Stimulated activated CD8-positive, alpha-beta memory T cell treated with anti-CD3 and anti-CD28 coated beads, Interleukin-12 subunit alpha, Interleukin-12 subunit beta, amount 100 ng/mL, for 4 hours (primary cell): ENCODE measurements at places on chromosomes 11 and 22.

DNA sequence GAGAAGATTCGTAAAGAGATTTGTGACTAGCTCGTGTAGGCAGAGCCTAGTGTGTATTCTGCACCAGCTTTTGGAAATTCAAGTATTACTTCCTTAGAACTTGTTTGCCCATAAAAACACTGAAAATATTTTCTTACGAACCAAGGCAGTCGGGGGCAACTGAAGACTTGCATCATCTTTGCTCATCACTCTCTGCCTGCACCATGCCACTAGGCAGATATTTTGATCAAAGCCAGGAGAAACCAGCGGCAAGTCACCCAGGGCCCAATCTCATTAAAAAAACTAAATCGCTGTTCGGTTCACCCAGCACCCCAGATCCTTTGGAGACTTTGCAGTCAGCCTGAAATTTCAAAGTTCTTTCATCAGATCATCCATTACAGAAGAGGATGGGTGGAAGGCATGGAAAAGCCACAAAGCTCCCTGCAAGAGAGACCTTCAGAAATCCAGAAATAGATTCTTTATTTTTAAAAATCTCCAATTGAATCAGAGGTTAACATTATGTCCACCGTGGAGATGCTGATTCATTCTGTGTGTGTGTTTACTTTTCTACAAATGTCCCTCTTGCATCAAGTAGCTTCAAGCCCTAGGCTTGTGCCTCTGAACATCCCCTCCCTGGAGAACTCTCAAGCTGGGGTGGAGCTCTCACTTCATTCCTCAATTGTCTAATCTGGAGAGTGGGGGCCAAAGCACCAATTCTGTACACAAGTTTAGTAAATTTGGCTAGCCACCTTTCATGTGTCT is 78.4 kb downstream of the ETS1 start:
- DNase-seq, result no peak

DNA sequence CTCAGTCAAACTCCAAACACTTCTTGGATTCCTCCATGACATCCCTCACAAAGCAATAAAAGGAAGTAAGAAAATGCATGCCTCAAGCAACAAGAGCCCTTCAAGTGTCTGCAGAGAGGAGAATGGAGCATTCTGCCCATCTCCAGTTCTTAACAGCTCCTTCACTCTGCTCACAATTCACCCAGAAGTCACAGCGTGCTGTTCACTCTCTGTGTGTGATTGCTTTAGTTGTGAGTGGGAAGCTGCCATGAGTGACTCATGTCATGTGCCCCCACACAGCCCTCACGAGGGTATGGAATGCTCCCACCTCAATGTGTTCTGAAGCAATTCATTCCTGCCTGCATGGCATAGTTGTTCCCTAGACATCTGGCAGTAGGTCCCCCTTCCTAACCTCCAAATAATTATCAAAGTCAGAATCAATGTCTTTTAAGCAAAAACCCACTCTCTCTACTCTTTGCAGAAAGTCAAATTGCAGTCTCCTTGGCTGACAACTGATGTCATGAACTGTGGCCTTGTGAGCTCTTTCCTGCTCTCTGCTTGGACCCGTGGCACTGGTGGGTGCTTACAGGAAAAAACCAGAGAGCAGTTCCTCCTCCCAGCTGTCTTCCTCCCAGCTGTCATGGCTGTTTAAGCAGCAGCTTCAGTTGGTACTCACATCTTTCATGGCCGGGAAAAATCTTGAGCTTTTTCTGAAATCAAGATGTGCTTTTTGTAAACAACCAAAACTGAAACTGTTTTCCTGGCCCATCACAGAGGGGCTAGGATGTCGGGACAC is 112.1 kb upstream of the SPON1 start:
- DNase-seq, result no peak

GRCh38 chr11:92245700-92246271 is 21.2 kb downstream of the FAT3 start:
- DNase-seq, result no peak

- no peak for DNase-seq
These were observed 1164.4 kb downstream of the BRD1 start for GRCh38 chr22:48663297-48663696.

DNA sequence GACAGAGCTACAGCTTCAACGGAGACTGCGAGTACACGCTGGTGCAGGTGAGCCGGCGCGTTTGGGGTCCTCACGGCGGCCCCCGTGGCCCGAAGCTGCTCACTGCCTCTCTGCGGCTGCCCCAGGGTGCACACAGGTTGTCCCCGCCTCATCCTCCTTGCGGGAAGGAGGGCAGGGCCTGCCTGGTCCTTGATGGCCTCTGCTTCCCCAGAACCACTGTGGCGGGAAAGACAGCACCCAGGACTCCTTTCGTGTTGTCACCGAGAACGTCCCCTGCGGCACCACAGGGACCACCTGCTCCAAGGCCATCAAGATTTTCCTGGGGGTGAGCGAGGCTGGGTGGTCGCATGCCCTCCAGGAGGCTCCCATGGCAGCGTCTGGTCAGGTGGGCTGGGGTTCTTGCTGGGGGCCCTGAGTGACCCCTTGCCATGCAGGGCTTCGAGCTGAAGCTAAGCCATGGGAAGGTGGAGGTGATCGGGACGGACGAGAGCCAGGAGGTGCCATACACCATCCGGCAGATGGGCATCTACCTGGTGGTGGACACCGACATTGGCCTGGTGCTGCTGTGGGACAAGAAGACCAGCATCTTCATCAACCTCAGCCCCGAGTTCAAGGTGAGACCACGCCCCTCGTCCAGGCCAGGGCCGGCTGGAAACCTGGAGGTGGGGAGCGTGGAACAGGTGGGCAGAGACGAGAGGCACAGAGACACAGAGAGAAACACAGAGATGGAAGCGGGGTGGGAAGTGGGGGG is 19.4 kb downstream of the MUC5AC start:
- no peak for DNase-seq

DNA sequence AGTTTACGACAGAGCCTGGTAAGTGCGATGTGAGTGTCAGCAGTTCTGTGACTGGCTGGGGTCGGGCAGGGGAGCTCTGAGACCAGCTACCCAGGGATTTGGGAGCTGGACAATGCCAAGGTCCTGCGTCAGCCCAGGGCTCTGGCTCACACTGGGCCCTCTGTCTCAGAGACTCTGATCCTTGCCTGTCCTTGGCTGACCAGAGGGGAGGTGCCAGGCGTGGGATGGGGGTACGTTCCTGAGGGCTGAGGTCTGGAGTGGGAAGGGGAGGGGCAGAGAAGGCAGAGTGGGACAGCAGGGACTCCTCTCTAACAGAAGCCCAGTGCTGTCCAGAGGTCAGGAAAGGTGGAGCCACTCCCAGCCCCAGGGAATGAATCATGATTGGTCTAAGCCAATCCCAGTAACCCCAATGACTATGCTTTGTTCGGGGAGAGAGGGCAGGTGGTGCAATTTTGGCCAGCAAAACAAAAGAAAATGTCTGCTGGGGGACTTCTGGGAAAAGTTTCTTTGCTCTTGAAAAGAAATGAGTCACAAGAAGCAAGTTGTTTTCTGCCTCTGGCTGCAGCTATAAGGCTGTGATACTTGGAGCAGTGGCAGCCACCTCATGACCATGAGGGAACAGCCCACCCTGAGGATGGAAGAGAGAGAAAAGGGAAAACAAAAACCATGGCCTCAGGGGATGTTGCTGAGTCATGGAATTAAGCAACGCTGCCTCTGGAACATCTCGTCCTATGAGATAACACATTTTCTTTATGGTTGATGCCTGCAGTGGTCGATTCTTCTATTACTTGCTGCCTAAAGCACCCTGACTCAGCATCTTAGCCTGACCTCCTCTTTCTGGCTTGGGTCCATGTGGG is 108.3 kb downstream of the CHST1 start:
- no peak for DNase-seq

- no peak for DNase-seq
These were observed 47.7 kb upstream of the PPP6R3 start for GRCh38 chr11:68412593-68413475.

DNA sequence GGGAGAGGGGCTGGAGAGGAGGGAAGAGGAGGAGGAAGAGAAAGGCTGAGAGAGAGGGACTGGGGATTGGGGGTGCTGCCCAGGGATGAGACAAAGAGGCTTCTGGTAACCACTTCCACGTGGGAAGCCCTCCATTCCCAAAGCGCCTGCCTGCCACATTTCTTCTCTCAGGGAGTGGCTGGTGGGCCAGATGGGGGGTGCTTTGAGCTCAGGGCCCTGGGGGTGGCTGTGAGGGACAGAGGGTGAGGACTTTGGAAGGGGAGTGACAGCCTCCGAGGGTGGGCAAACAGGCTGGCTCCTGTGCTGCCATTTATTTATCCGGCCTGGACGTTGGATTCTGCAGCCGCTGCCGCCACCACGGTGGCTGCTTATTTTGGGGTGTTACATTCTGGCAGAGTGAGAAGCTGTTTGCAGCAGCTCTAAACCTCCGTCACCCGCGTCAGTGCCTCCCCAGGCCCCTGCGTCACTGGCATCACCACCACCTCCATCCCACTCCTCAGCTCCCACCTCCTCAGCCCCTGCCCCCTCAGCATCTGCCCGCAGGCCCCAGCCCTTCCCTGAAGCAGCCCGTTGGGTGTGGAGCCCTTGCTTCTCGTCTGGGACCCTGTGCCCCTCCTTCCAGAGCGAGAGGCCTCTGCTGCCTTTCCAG is 1.6 kb downstream of the RTN4RL2 start:
- no peak for DNase-seq

GRCh38 chr11:69648679-69649575 is 8.0 kb downstream of the CCND1 start:
- no peak for DNase-seq

DNA sequence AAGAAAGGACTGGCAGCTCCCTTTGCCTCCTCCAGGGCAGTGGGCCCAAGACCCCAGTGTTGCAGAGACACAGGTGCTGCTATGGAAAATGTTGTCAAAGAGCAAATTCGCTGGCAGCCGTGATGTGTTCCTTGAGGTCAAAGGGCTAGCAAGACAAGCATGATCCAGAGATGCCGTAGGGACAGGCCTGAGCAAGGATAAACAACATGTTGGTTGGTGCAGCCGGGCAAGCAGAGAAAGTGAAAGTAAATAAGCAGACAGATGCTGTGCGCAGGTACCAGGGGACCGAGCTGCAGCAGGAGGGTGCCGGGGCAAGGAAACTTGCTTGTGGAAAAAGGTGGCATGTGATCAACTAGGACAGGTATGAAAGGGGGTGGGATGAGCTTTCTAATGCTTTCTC is 125.5 kb upstream of the NECTIN1 start:
- DNase-seq, result no peak

DNA sequence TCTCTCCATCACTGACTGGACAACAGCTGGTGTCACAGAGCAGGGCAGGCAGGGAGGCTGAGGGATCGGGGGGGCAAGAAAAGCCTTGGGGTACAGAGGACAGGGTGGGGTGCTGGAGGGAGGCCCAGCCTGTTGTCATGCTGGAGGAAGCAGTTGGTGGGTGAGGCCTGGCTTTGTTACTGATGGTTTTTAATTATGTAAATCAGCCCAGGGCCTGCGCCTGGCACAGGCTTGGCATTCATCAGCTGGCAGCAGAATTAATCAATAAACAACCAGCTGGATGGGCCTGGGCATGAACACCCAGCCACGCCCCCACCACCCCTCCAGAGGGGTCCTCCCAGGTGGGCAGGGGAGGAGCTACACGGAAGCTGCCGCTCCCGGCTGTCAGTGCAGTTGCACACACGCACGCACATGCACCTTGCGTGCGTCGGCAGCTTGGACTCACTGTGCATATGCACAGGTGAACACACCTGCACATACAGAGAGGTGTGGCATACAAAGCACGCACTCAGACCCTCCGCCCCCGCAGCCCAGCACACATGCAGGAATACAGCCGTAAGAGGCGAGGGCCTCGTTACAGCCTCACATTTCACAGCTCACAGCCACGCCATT is 21.3 kb upstream of the ELFN2 start:
- no peak for DNase-seq

DNA sequence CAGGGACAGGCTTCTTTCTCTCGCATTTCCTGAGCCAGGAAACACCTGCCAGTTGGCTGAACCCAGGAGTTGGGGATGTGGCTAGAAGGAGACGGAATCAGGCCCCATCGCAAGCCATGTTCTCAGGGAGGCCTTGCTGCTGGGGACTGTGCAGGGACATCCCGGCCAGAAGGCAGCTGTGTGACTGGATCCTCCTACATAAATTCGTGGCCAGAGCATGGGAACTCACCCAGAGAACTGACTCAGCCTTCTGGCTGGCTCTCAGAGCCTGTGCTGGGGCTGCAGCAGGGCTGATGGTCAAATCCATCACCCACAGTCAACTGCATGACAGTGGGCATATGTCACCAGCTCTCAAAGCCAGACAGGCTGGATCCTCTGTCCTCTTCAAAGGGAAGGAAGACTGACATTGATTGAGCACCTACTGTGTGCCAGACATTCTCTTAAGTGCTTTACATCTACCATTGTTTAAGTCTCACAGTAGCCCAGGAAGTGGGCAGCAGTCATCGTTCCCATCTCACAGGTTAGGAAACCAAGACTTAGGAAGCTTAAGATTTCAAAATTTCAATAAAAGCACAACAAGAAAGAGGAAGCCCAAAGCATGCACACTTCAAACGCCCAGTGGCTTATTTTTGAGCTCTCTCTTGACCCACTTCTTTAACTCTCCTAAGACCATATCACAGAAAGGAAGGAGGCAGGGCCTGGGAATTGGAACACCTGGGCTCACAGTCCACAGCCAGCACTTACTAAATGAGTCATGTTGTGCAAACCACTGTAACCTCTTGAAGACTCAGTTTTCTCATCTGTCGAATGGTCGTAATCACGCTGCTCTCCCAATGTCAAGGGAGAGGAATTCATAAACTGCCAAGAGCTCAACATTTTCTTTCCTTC is 30.9 kb upstream of the CACNG2 start:
- DNase-seq, result no peak

DNA sequence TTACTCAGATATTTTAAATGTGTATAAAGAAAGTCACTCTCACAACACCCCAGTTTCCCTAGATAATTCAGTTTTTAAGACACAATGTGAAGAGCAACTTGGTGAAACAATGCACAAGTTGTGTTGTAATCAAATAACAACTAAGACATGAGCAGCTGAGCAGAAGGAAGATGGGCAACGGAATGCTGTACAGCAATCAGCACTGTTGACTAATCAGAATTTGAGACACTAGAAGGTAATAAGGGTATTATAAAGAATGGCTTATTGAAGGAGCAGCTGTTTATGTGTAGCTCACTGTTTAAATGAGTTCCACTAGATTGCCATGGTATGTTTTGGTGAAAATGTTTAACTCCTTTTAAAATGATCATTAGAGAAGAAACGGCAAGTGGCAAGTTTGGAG is 60.1 kb downstream of the SOX6 start:
- no peak for DNase-seq

DNA sequence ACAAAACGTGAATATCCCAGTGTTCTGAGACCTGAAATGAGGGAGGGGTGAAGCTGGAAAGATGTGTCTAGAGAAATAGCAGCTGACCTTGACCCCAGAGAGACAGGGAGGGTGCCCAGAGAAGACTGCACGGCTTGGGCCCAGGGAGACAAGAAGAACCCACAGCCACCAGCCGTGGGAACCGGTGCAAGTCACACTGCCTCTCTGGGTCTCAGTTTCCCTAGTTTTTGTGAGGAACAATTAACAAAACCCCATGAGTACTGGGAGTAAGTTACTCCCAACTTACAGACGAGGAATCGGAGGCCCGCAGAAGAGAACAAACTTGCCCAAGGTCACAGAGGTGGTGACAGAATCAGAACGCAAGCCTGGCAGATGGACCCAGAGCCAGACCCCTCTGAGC is 19.2 kb downstream of the TNKS1BP1 start:
- DNase-seq, result no peak

- DNase-seq, result no peak
These were observed 44.4 kb upstream of the ANO1 start for GRCh38 chr11:70033711-70034070.

GRCh38 chr11:96894587-96894986 is 504.8 kb downstream of the JRKL start:
- DNase-seq, result no peak
